NCI-H2029 treated with DMSO at 0.1 percent for 48 hours (cell line): ENCODE measurements at places on chromosomes 3 and 15.

- DNase-seq = peak; percentile 4
Observed at GRCh38 chr3:52317208-52318000, 1.3 kb downstream of the DNAH1 start.

DNA sequence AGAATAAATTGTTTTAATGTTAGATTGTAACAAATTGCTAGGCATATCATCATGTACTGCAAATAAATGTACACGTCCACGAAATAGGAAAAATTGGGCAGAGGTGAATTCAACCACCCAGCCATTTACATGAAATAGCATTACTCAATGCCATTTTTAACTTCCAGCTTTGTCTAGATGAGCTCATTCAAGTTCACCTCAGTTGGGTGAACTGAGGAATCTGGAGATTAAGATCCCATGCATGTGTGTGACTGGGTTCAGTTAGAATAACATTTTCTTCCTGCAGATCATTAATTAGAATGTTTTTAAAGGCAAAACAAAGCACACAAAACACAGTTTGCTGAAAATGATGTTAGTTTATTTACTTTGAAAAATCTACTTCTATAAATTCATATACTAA lies 767.8 kb upstream of the GOLIM4 start:
- no peak for DNase-seq

GRCh38 chr3:114057011-114057347 lies 442 bp downstream of the QTRT2 start:
- no peak for DNase-seq

- DNase-seq = no peak
Observed at GRCh38 chr15:65006876-65007275, 17.2 kb upstream of the SPG21 start.

DNA sequence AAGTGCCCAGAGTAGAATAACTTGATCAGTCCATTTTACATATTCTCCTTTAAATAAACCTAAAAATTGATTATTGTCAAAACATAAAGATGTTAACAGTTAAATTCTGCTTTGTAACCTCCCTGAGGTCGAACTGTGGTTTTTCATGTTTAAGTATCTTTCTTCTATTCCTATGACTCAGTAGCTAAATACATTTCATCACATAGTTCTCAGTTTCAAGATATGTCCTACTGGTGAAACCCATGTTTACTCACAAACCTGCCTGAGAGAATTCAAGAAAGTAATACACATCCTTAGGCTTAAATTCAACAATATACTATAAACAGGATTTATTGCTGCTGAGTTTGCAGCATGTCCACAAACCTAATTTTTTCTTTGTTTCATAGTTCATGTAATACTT lies 692.9 kb downstream of the ZPLD1 start:
- no peak for DNase-seq

GRCh38 chr15:29044503-29044901 lies 158.7 kb downstream of the APBA2 start:
- no peak for DNase-seq

DNA sequence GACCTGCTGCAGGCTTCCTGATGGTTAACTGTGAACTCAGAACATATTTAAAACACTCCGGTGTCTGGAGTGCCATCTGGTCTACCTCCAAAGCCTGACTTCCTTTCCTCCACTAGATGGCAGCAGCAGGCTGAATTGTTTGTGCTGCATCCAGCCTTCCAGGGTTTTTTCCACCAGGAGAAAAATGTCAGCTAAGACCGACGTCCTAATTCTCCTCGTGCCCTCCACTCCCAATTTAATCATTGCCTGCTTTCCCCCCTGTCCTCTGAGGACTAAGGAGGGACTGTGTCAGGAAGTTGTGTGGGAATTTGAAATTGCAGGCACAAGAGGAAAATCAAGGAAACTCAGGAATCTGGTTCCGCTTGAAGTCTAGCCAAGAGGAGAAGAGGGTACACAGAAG lies 165.2 kb upstream of the UMPS start:
- peak; percentile 58 for DNase-seq

GRCh38 chr3:129605203-129605921 lies 1.1 kb downstream of the PLXND1 start:
- no peak for DNase-seq
